ENCODE measurements at places on chromosomes 6 and 20.

- DNase-seq: no peak
Observed at GRCh38 chr6:1864496-1864895, 254.8 kb downstream of the FOXC1 start.

- no peak for DNase-seq
Observed at GRCh38 chr20:64137598-64138031, 26.6 kb upstream of the MYT1 start.

DNA sequence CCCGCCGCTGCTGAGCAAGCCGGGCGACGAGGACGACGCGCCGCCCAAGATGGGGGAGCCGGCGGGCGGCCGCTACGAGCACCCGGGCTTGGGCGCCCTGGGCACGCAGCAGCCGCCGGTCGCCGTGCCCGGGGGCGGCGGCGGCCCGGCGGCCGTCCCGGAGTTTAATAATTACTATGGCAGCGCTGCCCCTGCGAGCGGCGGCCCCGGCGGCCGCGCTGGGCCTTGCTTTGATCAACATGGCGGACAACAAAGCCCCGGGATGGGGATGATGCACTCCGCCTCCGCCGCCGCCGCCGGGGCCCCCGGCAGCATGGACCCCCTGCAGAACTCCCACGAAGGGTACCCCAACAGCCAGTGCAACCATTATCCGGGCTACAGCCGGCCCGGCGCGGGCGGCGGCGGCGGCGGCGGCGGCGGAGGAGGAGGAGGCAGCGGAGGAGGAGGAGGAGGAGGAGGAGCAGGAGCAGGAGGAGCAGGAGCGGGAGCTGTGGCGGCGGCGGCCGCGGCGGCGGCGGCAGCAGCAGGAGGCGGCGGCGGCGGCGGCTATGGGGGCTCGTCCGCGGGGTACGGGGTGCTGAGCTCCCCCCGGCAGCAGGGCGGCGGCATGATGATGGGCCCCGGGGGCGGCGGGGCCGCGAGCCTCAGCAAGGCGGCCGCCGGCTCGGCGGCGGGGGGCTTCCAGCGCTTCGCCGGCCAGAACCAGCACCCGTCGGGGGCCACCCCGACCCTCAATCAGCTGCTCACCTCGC lies 1.5 kb downstream of the ARID1B start:
- DNase-seq: peak; percentile 45

DNA sequence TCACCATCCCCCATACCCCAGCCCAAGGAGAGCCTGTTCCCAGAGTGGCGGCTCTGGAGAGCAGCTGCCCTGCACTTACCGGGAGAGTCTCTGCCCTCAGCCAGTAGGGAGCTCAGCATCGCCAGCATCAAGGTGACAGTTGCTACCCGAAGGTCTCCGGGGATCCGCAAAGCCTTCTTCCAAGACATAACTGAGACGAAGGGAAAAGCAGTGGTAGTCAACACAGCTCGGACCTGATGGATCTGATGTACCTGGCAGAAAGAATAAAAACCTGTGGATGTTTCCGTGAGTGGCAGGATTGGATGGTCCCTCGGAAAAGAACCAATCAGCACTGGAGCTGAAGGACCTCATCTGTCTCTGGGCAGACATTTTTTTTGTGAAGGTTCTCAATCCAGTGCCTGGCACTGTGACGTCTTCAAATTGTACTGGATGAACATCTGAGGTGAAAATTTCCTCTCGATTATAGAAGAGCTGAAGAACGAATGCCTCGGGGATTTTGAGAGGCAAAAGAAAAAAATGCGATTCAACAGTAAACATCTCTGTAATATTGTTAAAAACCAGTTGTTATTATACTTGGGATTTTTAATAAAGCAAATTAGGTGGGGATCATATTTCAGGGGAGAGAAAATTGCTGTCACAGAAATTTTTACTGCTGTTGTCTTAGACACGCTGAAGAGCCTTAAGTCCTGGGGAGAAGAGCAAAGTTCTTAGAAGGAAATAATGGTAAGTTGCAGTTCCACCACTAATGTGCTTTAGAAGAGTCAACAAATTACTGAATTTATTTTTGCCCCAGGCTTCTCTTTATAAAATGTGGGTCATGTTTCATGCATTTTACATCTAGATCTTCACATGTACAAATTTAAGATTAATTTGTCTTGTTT lies at the start of gene HLA-DQB1:
HLA-DQB1 (minus strand) TSS at position 238 of the 881 bp plus-strand sequence; CDS start at position 188, 50 bp downstream.
- peak; percentile 47 for DNase-seq
